Renal cortical epithelial cell (primary cell): ENCODE measurements at places on chromosomes 4 and X. TPM values are rescaled to one million over a fixed set of nuclear protein-coding genes. Genes with fewer than 3 reads are reported as not detected.

The KIT gene
- under 0.01 and 0.10 TPM in 2 replicates for total RNA-seq

The SULT1B1 gene
- total RNA-seq: not detected in 2 replicates

The MAOB gene
- 0.52 and 21.6 TPM in 2 replicates for total RNA-seq

The MAGEC3 gene
- total RNA-seq: not detected in 2 replicates

The UFSP2 gene
- 39.6 and 48.8 TPM in 2 replicates for total RNA-seq

The FOXR2 gene
- total RNA-seq: not detected in 2 replicates

The FAM9A gene
- not detected in 2 replicates for total RNA-seq

The TMPRSS11A gene
- 0.05 TPM in 1 of 2 replicates, not detected in the other for total RNA-seq

The RNF150 gene
- 2.1 and 15.5 TPM in 2 replicates for total RNA-seq

The KDR gene
- total RNA-seq: 0.17 and 0.30 TPM in 2 replicates

- DNase-seq: no peak
These were observed 66.5 kb downstream of the ADRA2C start for GRCh38 chr4:3832536-3833220.

DNA sequence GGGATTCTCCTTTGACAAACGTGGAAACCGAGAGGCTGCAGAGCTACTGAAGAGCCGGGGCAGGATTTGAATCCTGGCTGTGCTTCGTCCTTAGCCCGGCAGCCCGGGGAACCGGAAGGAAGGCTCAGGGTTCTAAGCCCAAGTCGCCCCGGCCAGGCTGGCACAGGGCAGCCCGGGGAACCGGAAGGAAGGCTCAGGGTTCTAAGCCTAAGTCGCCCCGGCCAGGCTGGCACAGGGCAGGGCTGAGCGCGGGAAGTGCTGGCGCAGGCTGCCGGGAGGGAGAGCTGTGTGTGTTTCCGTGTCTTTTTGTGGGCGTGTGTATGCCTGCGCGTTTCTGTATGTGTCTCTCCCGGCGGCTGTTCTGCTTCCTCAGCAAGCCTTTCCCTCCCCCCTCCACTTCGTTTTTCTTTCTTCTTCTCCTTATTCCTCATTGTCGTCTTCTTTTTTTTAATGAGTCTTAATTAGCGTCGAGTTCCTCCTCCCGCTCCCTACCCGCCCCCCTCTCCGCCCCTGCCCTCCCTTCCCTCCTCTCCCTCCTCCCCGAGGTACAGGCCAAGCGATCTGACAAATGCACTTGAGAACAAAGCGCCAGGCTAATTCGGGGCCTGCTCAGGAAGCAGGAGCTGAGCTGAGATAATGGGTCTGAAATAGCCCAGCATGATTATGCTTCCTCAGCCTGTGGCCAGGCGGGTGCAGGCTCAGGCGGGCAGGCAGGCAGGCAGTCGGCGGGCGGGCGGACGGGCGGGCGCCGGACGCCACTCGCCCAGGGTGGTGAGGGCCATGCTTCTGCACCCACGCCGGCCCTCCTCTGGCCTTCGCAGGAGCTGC, 65.9 kb downstream of the EFNB1 start:
- no peak for DNase-seq

DNA sequence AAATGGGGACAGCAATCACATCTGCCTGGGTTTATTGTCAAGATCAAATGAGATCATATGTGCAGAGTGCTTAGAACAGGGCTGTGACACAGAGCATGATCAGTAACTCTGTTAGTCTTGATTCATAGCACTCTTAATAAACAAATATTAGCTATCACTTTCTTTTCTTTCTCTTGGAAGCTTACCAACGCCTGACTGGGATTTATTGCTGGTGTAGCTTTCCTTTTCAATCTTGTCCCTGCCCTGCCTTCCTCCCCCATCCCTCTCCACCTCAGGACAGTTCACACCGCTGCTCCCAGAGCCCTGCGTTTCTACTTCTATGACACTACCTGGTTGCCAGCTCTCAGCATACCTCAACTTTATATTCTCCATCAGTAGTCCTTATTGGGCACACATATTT, 120.7 kb downstream of the LDB2 start:
- no peak for DNase-seq

- peak; percentile 2 for DNase-seq
These were observed 1953.1 kb upstream of the ADGRL3 start for GRCh38 chr4:59247032-59247431.

DNA sequence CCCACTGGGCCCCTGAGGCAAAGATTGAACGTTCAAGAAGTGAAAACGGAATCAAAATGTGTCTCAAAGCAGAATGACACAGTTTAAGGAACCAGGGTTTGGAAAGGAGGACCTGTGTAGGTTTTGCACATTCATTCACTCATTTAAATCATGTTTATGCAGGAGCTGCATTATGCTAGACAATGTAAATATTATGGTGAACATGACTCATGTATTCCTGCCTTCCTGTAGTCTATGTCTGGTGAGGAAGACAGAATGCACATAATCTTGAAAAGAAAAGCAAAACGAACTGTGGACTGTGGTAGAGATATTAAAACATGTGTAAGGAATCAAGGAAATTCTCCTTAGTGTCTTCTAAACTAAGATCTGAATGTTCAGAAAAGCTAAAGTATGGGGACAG, 311.8 kb upstream of the SMIM31 start:
- no peak for DNase-seq

GRCh38 chr4:6549890-6550620, 24.9 kb upstream of the MAN2B2 start:
- DNase-seq: no peak

DNA sequence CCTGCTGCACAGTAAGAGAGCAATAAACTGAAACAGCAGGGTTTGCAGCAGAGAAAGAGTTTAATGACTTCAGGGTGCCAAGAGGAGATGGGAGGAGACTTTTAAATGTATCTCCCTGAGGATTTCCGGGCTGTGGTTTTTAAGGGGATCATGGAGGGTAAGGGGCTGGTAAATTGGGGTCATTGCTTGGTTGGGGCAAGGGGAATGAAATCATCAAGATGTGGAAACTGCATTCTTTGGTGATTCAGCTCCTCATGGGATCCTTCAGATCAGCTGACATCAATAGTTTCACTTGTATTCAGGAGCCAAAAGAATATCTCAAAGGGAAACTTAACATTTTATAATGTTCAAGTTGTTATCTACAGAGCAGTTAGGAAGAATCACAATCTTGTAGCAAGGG, 174.3 kb upstream of the ANXA10 start:
- DNase-seq: no peak

GRCh38 chr4:73653695-73654106, 33.5 kb upstream of the RASSF6 start:
- DNase-seq: peak; percentile 33

DNA sequence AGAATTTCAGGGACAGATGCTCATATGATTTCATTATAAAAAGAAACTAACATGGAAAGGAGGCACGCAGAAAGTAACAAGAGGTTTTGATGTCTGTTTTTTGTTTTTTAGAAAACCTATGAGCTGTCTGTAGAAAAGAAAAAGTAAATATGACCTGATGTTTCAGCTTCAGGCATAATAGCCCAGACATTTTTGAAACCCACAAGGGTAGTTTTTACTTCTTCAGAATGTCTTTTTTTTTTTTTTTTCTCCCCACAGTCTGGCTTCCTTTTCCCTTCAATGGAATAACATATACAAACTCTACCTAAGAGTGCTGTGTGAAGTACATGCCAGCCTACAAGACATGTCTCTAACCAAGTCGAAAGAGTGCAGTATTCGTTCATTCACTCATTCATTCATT, 18.3 kb upstream of the STX18 start:
- no peak for DNase-seq

DNA sequence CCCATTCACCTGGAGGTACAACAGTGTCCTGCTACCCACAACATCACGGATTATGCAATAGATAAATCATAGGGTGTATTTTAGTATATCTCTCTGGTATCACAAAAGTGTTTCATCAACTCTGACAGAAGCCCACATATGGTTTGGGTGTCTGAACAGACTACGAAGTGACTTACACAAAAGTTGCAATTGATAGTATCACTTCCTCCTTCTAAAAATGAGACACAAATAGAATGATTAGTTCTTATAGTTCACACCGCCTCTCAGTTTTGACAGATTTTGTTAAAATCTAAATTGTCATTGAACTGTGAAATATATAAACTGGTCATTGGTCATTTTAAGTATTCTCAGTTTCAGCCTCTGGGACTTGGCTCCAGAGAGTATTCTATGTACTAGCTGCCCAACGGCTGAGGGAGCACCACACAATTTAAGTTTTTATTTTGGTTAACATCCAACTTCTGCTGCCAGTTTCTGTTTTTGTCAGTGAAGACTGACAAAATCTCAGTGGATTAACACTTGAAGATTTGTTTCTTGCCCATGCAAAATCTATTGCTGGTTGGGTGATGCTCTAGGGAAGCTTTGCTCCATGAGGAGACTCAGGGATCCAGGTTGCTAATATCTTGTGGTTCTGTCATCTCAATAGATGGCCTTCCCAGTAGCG, 113.8 kb upstream of the PUDP start:
- DNase-seq: no peak

DNA sequence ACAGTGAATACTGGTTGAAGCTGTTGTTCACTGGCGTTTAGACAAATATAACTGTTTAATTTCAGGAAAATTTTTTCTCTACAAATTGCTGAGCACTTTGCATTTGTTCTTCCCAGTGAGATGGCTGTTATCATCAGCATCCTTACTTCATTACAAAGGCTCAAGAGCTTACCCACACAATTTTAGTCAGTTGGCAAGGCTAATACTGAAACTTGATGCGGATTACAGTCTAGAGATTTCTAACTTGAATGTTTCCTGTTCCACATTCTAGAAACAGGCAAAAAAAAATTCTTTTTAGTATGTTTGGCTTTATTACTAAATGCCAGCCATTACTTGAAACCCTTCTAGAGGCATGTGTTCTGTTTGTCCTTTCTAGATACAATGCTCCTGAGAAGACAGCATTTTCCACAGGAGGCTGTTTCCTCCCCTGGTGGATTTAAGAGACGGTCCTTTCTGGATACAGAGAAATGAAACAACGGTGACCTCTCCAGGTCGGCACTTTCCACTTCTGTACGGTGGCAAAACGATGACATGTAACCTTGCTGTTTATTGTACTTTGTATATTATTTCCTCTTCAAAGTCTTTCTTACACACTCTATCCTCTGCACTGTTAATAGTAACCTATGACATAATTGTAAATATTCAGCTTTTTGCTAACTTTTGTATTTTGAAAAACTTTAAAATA, 80.9 kb downstream of the RFC1 start:
- DNase-seq: no peak

DNA sequence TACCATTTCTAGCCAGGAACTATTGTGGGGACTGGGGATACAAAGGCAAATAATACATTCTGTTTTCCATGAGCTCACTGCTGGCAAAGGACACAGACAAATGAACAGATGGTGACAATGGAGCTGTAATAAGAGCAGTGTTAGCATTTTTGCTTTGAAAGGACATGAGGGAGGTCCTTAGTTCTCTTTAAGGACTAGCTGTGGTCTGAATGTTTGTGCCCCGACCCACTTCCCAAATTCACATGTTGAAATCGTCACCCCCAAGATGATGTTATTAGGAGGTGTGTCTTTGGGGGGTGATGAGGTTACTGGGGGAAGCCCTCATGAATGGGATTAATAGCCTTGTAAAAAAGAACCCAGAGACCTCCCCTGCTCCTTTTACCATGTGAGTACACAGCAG, 30.3 kb downstream of the CCNG2 start:
- no peak for DNase-seq

DNA sequence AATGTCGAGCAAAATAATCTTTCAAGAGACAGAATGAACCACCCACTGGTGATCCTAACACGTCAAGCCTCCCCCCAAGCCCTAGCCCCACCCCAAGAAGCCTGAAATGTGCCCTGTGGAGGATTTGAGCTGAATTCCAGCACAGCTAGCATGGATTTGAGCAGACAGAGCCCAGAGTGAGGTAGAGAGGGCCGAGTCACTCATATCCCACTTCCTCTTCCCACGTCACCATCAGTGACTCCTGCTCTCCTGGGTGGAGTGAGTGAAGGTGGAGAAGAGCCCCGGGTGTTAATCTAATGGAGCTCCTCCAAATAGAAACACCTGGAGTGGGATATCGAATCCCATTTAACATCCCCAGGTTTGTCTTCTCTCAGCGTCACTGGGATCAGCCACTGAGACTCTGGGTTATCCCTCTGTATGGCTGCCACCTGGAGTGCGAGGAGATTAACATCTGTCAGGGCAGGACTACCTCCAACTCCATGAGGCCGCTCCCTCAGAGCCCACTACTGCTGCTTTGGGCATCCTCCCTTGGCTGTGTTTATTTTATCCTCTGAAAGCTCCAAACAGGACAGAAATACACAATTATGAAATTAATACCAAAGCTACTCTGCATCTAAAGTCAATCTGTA, 136.6 kb downstream of the NWD2 start:
- no peak for DNase-seq

DNA sequence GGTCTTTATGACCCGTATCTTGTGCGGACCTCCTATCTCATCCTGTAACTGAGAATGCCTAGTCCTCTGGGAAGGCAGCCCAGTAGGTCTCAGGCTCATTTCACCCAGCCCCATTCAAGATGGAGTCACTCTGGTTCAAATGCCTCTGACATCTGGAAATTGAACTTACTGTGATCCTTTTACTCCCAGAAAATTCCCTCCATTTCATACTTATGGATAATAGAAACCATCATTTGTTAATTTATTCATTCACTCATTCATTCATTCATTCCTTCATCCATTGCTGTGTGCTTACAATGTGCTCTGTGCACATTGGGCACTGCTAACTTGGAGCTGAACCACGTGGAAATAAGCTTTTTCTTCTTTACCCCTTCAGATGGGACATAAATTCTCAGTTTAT, 9.2 kb upstream of the ATP6AP2 start:
- DNase-seq: no peak

DNA sequence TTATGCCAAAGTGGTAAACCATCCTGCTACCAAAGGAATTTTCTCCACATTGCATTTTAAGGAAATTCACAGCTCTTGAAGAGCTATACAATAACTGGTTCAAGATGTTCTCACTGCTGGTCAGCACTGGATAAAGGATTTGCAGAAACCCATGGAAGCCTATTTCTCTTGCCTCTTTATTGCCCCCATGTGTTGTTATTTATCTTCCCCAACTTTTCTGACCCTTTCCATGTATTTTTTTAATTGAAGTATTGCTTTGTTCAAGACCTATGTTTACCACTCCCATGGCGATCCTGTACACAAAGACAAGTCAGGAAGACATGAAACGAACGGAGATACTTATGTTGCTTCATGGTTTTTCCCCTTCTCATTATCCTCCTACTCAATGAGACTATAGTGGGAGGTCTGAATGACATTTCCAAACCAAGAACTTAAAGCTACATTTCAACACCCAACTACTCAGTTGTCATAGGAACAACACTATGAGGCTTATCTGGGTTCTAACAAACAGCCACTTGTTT, 566.4 kb upstream of the DIPK2B start:
- DNase-seq: peak; percentile 77

- DNase-seq: peak; percentile 9
These were observed 725 bp downstream of the FAM120C start for GRCh38 chrX:54182194-54182863.

DNA sequence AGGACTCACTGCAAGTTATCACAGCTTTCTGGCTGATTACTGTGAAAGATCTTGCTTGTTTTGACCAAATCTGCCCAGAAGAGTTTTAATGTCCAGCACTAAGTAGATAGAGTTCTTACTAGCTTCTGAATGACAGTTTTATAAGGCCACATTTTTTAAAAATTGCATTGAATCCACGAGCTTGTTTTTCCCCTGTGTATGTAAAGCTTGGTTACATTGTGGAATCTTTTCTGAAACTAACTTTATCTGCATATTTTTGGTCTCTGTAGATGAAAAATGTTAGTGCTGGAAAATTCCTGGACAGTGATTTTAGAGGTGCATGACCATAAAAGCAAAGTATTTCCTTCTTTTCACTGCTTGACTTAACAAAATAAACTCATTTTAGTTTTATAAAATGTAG, 650.3 kb upstream of the FAM241A start:
- DNase-seq: no peak
